ENCODE measurements at places on chromosomes 2 and 18. TPM values are rescaled to one million over a fixed set of nuclear protein-coding genes. Genes with fewer than 3 reads are reported as not detected.

GRCh38 chr2:172606285-172606684 lies 50.4 kb downstream of the PDK1 start:
- no peaks in the 10 kb centered on the region for H3K4me1 ChIP-seq
- H3K4me3 ChIP-seq = no peak overlapping the region
- no peak overlapping the region for H3K27ac ChIP-seq
- no peaks in the 10 kb centered on the region for H3K27me3 ChIP-seq
- H3K36me3 ChIP-seq = no peaks in the 10 kb centered on the region

GRCh38 chr2:28616396-28616999 lies 120.6 kb downstream of the PLB1 start:
- H3K4me1 ChIP-seq = peaks cover 23% of the 10 kb centered on the region
- no peaks in the 10 kb centered on the region for H3K27me3 ChIP-seq
- DNase-seq = no peak
- H3K27ac ChIP-seq = peak overlapping the region; percentile 100

Gene TMEM37
- total RNA-seq = 12.3 TPM

GRCh38 chr2:131152074-131152473 lies 46.9 kb downstream of the PLEKHB2 start:
- DNase-seq = no peak
- H3K27me3 ChIP-seq = no peaks in the 10 kb centered on the region
- H3K4me1 ChIP-seq = no peaks in the 10 kb centered on the region
- H3K36me3 ChIP-seq = peaks cover 13% of the 10 kb centered on the region

DNA sequence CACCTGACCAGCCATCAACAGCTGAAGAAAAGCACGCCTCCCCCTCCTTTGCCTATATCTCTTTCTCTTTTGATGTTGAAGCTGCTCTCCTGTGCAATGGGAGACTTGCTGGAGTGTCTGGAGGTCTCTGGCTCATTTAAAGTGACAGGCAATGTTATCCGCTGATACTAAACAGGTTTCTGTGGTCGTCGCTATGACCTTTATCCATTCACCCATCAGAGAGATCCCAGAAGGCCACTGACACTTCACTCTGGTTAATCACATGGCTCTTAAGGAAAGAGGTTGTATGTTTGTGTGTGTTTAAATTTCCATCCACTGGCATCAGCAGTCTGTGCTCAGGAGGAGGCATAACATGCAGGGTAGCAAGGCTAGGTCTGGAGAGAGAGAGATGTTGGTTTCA lies 277.3 kb downstream of the MTX2 start:
- no peaks in the 10 kb centered on the region for H3K36me3 ChIP-seq
- no peak overlapping the region for H3K27ac ChIP-seq
- H3K4me3 ChIP-seq = no peak overlapping the region
- no peaks in the 10 kb centered on the region for H3K27me3 ChIP-seq
- DNase-seq = no peak

DNA sequence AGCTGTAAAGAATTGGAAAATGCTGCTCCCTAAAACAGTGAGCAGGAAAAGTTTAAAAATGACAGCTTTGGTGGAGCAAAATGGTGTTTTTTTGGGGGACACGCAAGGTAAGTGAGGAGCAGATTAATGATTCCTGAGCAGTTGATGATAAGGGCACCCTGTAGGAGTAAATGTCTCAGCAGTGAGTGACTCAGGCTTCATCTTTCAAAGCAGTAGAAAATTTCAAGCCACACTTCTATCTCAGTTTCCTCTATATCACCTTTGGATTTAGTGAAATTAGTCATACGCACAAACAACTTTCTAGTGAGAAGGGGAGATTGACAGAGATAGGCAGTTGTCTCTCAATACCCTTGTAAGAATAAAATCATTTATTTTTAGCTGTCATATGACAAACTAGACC lies 709.0 kb upstream of the FAM98A start:
- no peak for DNase-seq
- H3K36me3 ChIP-seq = no peaks in the 10 kb centered on the region
- no peaks in the 10 kb centered on the region for H3K4me1 ChIP-seq
- no peak overlapping the region for H3K27ac ChIP-seq
- no peak overlapping the region for H3K4me3 ChIP-seq

DNA sequence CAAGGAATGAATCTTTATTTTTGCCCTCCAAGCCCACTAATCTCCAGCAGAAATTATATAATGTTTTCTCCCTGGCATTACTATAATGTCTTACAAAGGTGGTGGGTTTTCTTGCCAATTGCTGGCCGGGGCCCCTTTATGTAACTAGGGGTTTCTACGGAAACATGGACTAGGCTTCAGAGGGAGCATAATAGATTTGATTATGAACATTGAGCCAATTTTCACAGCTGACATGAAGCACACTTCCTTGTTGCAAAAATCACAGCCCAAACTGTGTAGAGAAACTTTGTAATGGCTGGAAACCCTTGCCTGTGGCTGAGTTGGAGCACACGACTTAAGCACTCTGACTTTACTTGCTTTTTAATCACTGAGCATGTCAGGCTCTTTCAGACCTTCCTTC lies 3.8 kb upstream of the CYRIA start:
- H3K27me3 ChIP-seq = no peaks in the 10 kb centered on the region
- DNase-seq = no peak
- no peak overlapping the region for H3K4me3 ChIP-seq

Gene CFC1
- not detected for total RNA-seq

- H3K27me3 ChIP-seq = no peaks in the 10 kb centered on the region
- H3K27ac ChIP-seq = no peak overlapping the region
- no peak overlapping the region for H3K4me3 ChIP-seq
- H3K36me3 ChIP-seq = no peaks in the 10 kb centered on the region
Measured at GRCh38 chr18:28065031-28065792, 111.7 kb downstream of the CDH2 start.

GRCh38 chr18:61001138-61001537 lies 332.1 kb upstream of the CDH20 start:
- no peak for DNase-seq
- H3K36me3 ChIP-seq = no peaks in the 10 kb centered on the region
- H3K27me3 ChIP-seq = no peaks in the 10 kb centered on the region
- H3K4me1 ChIP-seq = no peaks in the 10 kb centered on the region
- no peak overlapping the region for H3K4me3 ChIP-seq
- no peak overlapping the region for H3K27ac ChIP-seq

Gene GKN1
- not detected for total RNA-seq

DNA sequence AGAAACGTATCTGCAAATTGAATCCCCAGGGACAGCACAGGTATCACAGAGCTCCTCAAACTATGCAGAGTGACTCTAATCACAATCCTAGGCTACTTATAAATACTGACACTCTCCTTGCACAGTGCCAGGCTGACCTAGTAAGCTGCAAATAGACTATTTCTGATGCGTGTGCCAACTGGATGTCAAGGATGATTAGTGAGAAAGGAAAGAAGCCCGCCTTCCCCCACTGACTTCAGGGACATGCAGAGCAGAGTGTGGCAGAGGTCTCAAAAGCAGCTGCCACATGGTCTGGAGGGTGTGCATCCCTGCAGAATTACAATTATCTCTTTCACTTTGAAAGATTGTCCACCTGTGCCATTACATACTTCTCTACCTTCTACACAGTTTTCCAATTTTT lies 235.6 kb downstream of the CPS1 start:
- H3K27me3 ChIP-seq = no peaks in the 10 kb centered on the region
- DNase-seq = no peak
- H3K4me3 ChIP-seq = no peak overlapping the region
- no peak overlapping the region for H3K27ac ChIP-seq
- no peaks in the 10 kb centered on the region for H3K36me3 ChIP-seq
- H3K4me1 ChIP-seq = no peaks in the 10 kb centered on the region

GRCh38 chr2:46447649-46448048 lies 31.7 kb upstream of the TMEM247 start:
- H3K27ac ChIP-seq = no peak overlapping the region
- peaks cover 7% of the 10 kb centered on the region for H3K4me1 ChIP-seq
- H3K4me3 ChIP-seq = no peak overlapping the region
- no peaks in the 10 kb centered on the region for H3K27me3 ChIP-seq
- no peaks in the 10 kb centered on the region for H3K36me3 ChIP-seq
- DNase-seq = no peak

- H3K4me1 ChIP-seq = no peaks in the 10 kb centered on the region
- H3K27me3 ChIP-seq = no peaks in the 10 kb centered on the region
- no peak overlapping the region for H3K27ac ChIP-seq
- no peaks in the 10 kb centered on the region for H3K36me3 ChIP-seq
Measured at GRCh38 chr2:119170504-119170903, 12.0 kb upstream of the C1QL2 start.

- H3K36me3 ChIP-seq = no peaks in the 10 kb centered on the region
- no peaks in the 10 kb centered on the region for H3K27me3 ChIP-seq
- peaks cover 8% of the 10 kb centered on the region for H3K4me1 ChIP-seq
Measured at GRCh38 chr18:9616049-9616448, 1.7 kb upstream of the PPP4R1 start.

DNA sequence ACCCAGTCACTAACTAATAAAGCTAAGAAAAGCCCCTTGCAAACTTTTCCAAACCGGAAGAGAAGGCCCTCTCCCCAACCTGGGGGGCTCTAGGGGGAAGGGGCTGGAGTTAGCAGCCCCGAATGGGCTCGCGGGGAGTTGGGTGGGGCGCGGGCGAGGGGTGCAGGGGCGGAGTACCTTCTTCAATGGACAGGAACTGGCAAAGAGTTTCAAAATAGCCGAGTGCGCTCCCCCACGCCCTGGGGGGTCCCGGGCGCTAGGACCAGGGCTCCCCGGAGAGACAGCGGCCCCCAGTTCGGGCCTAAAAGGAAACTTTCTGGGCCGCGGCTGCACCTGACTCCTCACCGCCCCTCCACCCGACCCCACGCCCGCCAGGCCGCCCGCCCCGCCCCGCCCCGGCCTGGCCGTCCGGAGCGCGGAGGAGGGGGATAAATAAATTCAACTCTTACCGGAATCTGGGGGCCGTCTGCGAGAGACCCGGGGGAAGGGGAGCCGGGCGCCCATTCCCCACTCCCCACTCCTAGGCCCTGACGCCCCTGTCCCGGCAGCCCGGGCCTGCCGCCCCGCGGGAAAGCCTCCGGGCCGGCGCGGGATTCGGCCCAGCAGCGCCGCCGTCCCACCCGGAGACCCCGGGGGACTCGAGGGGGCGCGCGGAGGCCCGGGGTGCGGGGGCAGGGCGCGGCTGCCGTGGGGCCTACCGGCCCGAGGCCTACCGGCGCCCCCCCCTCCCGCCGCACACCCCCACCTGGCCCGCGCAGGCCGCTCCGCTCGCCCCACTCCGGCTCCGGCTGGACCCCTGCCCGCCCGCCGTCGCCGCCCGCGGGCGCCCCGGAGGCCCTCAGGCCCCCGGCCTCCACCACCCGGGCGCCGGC lies 868 bp downstream of the INO80D start:
- H3K4me1 ChIP-seq = peaks cover 6% of the 10 kb centered on the region
- DNase-seq = no peak
- H3K27me3 ChIP-seq = no peaks in the 10 kb centered on the region
- H3K4me3 ChIP-seq = peak overlapping the region; percentile 99
- H3K27ac ChIP-seq = peak overlapping the region; percentile 99

Gene UGT1A7
- 0.35 TPM for total RNA-seq

DNA sequence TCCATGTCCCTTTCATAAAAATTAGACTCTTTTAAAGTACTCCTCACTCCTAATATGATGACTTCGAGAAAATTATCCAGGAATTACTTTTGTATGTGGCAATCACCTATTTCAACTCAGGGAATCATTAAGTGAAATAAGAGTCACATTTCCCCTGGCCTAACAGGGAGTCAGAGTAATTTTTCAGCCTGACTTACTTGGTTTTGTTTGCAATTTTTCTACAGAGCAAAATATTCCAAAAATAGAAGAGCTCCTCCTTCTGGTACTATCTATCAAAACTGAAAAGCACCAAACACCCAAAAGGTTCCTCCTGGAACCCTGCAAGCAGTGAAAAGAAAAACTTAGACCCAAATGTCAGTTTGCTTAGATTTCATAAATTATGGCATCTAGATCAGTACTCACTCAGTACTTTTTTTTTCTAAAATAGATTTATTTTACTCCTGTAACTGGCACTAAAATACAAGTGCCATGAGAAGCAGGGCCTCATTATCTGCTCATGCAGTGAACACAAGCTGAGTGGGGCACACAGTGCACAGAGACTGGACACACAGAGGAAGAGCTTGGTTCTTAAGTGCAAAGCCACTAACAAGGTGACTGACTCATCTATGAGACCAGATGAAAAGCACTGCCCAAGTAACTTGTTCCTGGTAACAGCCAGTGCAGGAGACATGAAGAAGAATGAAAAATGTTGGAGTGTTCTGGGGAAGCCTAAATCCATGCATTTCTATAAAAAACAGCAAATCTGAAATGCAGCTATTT lies 28.7 kb downstream of the ACAA2 start:
- peaks cover 47% of the 10 kb centered on the region for H3K36me3 ChIP-seq
- H3K4me1 ChIP-seq = no peaks in the 10 kb centered on the region
- H3K4me3 ChIP-seq = no peak overlapping the region
- H3K27ac ChIP-seq = no peak overlapping the region
- no peaks in the 10 kb centered on the region for H3K27me3 ChIP-seq
- no peak for DNase-seq

DNA sequence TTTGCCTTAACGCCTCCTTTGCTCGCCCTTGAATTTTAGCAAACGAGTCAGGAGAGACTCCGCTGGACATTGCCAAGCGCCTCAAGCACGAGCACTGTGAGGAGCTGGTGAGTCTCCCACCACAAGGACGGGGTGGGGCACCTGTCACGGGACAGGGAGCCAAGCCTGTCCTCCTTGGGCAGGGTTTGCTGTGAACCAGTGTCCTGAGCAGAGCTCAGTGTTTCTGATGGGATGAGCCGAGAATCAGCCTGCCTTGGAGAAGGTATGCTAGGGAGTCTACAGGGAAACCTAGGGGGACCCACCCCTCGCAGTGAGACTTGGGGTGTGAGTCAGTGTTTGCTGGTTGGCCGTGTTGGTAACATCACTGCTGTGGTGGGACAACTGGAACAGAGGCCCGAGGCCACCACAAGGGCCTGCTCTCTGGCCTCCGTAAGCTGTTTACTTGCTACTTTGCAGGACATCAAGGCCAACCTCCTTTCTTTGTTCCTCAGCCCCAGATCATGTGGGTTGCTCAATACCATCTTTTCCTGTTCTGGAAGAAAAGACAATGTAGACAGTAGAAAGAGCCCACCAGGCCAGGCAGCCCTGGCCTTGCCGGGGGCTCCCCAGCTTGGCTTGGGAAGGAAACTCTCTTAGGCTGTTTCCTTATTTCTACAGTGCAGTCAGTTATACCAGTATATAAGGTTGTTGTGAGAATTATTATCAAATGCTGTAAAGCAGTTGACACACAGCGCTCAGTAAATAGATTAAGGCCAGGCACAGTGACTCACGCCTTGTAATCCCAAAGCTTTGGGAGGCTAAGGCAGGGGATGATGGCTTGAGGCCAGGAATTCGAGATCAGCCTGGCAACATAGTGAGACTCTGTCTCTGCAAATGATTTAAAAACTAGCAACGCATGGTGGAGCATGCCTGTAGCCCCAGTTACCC lies 42.4 kb downstream of the ITGB1BP1 start:
- H3K27ac ChIP-seq = peak overlapping the region; percentile 49
- H3K4me3 ChIP-seq = no peak overlapping the region
- DNase-seq = peak; percentile 21

DNA sequence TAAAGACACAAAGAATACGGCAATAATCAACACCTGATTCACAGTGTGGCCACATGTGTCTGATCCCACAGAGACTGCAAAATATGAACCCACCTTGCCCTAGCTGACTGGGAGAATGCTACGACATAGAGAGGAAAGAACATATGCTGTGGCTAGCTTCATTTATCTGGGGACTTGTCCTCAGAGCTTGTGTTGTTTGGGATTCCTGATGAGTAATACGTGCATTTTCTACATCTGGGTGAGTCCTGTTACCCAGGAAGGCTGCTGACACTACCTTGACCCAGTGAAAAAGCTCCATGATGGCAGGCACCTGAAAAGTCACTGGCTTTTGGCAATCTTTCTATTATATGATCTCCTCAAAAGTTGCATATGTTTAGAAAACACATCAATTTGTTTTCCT lies 427.7 kb upstream of the LYPD1 start:
- H3K27me3 ChIP-seq = no peaks in the 10 kb centered on the region
- H3K36me3 ChIP-seq = no peaks in the 10 kb centered on the region
- H3K4me1 ChIP-seq = no peaks in the 10 kb centered on the region
- H3K27ac ChIP-seq = no peak overlapping the region
- H3K4me3 ChIP-seq = no peak overlapping the region

All from thoracic aorta (tissue), 2 donors.